Activated CD8-positive, alpha-beta memory T cell treated with anti-CD3 and anti-CD28 coated beads for 24 hours (primary cell): ENCODE measurements at places on chromosomes 4 and X.
A peak's percentile ranks its signal among the peaks of the same experiment; 100 is the strongest.

- DNase-seq, result no peak
Measured at GRCh38 chr4:1477045-1477840, 71.0 kb upstream of the NKX1-1 start.

GRCh38 chr4:78286281-78286680, 229.2 kb downstream of the FRAS1 start:
- DNase-seq, result no peak

DNA sequence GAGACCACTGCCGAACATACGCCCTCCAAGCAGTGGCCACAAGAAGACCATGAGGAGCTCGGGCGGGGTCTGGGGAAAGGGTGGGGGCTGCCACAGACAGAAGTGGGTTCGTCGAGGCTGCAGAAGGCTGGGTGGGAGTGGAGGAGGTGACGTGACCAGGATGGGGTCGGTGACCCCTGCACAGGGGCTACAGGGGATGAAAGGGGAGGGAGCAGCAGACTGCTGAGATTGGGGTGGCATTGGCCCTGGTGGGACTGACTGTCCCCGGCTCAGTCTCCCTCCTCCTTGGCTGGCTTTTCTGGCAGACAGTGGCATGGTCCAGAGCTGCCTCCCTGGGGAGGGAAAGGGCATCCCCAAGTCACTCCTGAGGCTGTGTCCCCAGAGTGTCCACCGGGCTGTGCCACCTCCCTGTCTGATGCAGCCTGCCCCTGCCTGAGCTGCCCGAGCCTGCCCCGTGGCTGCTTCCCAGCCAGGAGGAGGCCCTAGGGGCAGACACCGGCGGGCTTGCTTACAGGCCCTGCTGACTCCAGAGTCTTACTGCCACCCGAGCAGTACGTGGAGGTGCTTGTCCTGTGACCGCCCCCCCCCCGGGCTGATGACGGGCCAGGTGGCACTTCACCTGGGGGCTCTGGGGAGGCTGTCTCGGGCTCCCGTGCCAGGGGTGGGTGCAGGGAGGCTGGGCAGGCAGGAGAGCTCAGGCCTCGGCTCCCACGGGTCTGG, 7.2 kb downstream of the SH3BP2 start:
- DNase-seq, result no peak

DNA sequence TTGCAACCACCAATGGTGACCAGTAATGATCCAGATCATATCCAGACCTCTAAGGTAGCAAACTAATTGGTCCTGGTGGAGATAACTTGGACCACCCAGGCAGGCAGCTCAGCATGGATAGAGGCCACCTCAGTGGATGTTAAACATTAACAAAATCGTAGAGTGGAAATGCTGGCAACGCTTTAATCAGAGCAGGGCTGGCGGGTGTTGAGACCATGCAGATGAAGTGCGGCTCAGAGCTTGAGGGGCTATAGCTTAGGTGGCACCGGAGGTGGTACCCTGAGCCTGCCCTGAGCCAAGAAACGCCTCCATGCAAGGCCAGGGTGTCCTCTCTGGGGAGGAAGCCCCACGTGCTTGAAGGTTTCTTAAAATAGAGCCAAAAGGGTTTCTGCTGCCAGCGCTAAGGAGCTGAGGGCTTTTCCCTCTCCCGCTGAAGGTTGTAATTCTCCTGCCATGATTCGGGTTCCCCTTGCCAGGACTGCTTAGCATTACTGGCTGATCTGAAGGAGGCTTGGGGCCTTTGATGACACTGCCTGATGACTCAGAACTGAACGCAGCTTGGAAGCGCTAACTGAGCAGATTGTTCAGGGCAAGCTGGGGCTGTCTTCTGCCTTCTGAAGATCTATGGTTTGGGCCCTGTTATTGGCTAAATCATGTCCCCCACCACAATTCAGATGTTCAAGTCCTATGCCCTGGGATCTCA, 177.8 kb upstream of the ATP6AP2 start:
- no peak for DNase-seq

- DNase-seq, result no peak
Measured at GRCh38 chr4:123986268-123986798, 589.7 kb downstream of the SPRY1 start.

- peak; percentile 44 for DNase-seq
Measured at GRCh38 chr4:1459722-1460511, 53.7 kb upstream of the NKX1-1 start.

DNA sequence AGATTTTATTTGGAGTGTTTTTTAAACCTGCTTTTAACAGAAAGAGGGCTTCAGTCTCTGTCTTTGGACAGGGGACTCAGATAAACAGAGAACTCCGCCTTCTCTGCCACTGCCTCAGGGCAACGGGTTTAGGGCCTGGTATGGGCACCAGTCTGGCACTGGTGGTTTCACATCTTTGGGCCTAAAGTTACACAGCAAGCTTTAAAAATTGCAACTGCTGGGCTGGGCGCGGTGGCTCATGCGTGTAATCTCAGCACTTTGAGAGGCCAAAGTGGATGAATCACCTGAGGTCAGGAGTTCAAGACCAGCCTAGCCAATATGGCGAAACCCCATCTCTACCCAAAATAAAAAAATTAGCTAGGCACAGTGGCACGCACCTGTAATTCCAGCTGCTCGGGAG, 10.3 kb upstream of the NAT8L start:
- DNase-seq, result no peak

- no peak for DNase-seq
Measured at GRCh38 chr4:153880983-153881382, 92.1 kb upstream of the SFRP2 start.

GRCh38 chrX:41005445-41005992, 79.7 kb upstream of the USP9X start:
- DNase-seq, result no peak

GRCh38 chr4:153582954-153583702, 101.0 kb upstream of the TLR2 start:
- no peak for DNase-seq

DNA sequence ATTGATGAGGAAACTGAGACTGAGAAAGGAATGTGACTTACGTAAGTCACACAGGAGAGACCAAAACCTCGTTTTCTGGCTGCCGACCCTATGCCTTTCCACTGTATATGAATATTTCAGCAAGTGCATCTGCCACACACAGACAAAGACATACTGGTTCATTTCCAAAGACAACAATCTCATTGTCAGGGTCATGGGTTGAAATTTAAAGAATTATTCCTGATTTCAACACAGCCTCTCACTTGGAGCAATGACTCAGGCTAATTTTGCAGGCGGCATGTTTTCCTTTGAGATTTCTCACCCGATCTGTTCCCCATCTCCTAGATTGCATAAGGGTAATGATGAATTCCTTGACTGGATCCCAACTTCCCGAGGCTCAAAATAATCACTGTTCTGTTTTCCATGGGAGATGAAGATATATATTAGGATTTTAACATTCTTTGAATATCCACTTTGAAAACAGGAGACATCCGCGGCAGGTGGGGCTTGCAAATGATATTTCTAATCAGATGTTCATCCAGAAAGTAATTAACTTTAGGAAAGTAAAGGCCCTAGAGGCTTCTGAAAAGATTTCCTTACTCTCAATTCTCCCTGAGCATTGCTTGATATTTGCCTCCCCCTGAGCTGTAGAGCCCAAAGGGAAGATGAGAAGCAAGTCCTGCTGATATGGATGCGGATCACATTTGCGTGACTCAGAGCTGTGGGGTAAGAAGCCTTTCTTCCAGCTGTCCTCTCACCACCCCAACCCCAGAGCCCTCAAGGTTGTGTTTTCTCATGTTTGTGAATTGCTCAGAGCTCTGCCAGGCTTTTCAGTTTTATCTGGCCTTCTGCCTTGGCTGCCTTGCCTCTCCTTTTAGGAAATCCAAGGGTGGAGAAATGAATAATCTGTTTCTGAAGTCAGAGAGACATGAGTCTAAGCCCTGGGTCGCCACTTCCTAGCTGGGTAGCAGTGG, 361.1 kb upstream of the BOD1L1 start:
- no peak for DNase-seq

- peak; percentile 11 for DNase-seq
Measured at GRCh38 chr4:573122-573892, 2.8 kb downstream of the TMEM271 start.

- no peak for DNase-seq
Measured at GRCh38 chr4:24748758-24749350, 46.5 kb upstream of the SOD3 start.

DNA sequence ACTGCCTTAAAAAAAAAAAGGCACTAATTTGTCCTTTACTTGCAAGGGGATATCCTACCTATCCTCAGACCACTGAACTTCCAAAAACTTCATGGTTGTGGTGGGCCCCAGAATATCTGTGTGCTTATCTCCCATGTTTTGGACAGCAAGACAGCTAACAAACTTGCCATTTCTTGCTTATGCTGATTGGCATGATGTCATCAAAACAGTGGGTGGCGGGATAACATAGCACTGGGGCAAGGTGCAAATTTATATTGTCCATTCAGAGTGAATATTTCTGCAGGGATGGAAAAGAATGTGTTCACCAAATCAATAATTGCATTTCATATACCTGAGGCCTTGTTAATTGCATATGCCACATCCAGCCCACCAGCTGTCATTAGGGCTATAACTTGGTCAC, 23.5 kb downstream of the HAUS3 start:
- DNase-seq, result no peak

GRCh38 chrX:45381841-45382240, 181.2 kb upstream of the DIPK2B start:
- no peak for DNase-seq

DNA sequence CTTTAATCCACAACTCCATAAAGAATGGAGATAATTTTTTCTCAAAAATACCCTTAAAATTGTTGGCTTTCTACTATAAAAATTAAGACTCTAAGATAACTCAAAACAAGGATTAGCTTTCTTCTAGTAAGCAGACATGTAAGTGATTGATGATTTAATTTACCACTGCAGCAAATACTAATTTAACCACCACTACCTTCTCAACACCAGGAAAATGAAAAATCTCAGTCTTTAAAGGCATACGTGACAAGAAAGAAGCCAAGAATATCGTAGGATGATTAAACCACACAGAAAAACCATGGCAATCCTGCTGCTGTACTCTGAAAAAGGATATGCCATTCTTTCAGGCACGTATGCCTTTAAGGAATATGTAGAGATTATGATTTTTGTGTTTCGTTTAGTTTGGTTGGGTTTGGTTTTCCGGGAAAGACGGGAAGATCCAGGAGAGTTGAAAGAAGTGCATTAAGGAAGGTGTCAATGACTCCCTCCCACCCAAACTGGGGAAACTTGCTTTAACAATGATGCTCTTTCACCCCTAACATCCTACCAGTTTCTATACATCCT, 881 bp downstream of the LRCH2 start:
- DNase-seq, result no peak

DNA sequence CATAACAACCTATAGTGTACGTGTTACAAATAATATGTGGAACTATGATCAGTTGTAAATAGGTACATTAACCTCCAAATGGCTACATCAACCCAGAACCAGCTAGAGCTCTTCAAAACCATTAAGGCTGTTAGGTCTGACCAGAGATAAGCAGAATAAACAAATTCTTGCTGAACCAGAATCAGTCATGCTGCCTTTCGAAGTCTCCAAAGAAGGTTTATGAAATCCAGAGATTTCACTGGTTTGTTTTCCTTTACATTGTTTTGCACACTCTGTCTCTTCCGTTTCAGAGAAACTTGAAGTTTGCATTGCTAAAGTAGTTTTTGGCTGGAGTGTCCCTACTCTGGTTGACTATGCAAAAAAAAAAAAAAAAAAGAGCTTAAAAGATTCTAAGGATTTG, 177.3 kb upstream of the SLIT2 start:
- no peak for DNase-seq

DNA sequence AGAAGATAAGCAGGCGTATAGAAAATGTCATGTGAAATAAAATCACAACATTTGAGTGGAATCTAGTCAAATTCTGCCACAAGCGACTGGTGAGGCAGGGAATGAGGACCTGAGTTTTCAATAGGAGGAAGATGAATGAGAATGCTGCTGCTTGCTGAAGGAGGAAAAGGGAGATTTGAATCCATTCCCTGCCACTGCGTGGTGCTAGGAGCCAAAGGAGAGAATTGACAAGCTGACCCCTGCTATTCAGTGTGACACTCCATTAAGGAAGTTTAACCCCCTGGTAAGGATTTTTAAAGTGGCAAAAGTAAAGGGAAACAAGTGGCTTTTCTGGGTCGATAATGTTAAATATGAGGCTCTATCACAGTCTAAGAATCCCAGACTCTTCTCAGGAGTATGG, 314.0 kb downstream of the NAF1 start:
- no peak for DNase-seq

DNA sequence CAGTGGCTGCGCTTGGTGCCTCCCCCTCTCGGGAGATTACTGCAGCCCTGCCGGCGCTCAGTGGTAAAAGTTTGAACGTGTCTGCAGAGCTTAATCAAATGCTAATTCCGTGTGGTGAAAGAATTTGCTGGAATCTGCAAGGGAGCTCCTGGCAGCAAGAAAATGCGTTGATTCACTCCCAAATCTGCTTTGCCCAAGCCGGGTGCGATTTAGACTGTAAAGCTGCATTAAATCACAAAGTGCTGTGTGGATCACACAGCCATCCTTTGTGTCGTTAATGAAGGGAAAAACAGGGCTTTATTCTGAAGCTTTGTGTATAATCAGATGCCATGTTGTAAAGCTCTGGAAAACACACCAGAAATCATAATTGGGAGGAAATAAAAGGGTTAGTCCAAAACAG, 444.1 kb downstream of the BCOR start:
- DNase-seq, result no peak

DNA sequence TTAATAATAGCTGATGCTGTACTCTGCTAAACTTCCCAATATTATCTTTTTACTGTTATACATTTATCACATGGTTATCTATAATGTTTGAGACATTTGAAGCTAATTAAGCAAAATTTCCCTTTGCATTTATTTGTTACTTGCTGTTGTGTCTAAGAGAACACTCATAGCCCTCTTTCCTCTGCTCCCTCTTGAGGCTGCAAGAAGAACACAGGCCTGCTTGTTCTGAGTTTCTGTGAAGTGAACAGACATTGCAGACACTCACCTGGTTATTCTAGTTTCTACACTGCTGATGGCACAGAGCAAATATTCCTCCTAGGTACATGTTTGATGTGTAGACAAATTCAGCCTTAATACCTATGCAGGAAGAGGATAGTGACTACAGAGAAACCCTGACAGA, 367.8 kb downstream of the GASK1B start:
- no peak for DNase-seq

- DNase-seq, result no peak
Measured at GRCh38 chr4:15042529-15043167, 40.4 kb downstream of the CPEB2 start.

DNA sequence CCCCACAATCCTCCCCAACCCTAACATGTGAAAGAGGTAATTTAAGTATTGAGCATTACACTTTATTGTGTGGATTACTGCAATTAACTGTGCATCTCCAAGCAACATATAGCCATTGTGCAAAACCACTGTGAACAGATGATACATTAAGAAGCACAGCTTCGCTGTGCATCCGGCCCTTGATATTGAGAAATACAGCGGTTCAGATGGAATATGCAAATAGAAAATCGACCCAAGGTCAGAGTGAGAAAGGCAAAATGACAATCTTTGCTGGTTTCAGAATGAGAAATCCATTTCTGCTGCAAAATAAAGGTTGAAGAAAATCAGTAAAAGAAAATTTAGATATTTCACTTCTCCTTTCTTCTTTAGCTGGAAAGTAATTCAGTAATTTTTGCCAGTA, 805.9 kb upstream of the GRID2 start:
- DNase-seq, result no peak

GRCh38 chr4:115171220-115171619, 57.8 kb upstream of the NDST4 start:
- no peak for DNase-seq
